Islet precursor cell (in vitro differentiated cells): ENCODE measurements at places on chromosomes 13 and 19.

DNA sequence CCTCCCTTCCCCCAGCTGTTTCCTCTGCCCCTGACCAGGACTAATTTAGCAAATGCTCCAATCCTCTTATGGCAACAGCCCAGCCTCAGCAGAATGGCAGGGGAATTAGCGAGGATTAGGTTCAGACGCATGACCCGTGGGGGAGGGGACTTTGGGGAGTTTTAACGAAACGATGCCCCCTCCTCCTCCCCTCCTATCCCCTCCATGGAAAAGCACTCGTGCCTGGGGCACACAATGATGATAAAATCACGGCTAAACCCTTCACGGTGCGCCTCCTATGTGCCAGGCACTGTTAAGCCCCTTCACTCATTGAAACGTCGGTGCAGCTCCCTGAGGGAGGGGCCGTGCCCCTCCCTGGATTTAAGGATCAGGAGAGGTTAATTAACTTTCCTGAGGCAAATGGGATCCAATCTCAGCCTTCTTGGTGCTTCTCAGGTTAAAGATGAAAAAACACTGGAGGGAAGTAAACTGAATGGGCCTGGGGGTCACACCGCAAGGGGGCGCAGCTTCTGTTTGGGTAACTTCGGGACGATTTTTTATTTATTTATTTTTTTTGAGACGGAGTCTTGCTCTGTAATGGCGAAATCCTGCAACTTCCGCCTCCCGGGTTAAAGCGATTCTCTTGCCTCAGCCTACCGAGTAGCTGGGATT lies 10.1 kb upstream of the TPRX2 start:
- DNase-seq = peak; percentile 67

- no peak for DNase-seq
Observed at GRCh38 chr13:44506719-44507118, 69.4 kb downstream of the TSC22D1 start.

DNA sequence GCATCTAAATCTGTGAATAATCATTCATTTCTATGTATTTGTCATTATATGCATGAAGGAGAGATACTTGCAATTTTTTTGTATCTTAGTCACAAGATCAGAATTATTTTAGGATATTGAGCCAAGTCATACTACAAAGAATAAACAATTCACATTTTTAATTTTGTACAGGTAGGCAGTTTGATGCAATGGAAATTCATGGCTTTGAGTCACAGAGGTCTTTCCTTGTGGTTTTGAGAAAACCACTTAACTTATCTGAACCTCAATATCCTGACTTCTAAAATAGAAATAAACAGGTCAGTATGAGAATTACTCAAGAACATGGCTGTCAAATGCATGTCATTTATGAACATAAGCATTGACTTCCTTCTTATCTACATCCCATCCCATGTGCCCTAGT lies 221.4 kb upstream of the SLC10A2 start:
- no peak for DNase-seq

DNA sequence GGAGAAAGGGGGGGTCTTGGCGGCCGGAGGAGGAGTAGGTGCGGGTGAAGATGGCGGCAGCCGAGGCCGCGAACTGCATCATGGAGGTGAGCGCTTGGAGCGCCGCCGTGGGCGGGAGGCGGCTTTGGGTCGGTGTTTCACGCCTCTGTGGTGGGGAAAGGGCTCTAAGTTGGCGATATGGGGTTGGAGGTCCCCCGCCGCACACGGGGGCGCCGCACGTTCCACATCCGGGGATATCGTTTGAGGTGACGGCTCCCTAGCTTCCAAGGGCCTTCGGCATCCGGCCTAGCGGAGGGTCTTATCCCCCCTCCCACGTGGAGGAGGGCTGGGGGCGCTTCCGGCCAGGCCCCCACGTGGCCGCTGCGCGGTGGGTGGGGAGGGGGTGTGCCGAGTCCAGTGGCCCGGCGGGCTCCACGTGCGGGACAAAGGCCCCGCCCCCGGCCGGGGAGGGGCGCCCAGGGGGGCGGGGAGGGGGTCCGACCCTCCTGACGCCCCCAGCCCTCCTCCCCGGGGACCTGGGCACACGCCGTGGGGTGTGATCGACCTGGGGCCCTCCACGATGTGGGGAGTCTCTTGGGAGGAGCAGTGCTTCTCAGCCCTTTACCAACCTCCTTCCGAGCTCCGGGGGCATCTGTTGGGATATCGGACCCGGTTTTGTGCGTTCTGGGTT lies at the start of gene PRMT1:
Gene PRMT1 (plus strand): TSS at position 41 of the 670 bp plus-strand sequence. CDS start 10 bp downstream, at position 51.
- peak; percentile 73 for DNase-seq

DNA sequence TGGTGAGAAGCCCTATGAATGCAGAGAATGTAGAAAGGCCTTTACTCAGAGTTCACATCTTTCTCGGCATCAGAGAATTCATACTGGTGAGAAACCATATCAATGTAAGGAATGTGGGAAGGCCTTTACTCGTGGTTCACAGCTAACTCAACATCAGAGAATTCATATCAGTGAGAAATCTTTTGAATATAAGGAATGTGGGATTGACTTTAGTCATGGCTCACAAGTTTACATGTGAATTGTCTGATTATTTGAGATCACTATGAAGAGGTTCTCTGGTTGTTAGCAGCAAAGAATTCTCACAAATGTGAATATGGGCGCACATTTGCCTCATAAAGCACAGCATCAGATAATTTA lies 43.7 kb downstream of the ZNF585A start:
- no peak for DNase-seq

DNA sequence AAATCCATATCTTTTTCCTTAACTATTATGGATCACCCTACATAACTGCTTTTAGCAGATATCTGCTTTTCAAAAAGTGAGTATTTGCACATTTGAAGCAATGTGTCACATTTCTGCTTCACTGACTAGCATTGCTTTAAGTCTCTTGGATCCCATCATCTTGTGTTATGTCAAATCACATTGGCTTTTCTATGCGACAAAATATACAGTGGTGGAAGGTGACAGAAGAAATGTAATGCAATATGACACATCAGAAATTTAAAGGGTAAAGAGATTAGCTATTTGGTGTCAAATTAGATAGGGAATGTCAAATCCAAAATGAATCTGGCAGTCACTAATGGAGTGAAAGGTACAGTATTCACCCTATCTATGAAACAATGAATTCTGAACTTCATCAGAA lies 1282.1 kb upstream of the PCDH20 start:
- DNase-seq = no peak

DNA sequence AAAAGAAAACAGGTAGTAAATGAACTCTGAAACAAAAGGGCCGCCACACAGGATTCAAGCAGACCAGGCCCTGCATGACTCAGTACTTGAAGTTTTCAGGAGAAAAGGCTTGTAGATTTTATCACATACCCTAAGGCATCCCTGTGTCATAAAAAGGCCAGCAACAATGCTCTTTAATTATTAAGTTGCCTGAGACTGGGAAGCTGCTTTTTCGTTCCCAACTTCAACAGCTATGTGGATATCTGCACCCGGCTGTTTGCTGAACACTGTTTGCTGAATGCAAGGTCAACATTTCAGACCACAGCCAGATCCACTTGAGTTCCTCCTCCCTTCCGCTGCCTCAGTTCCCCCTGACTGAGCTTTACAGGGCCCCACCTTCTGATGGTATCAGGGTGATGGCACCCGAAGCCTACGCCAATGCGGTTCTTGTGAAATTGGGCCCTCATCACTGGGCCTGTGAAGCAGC lies 6.1 kb upstream of the ECH1 start:
- DNase-seq = peak; percentile 94

DNA sequence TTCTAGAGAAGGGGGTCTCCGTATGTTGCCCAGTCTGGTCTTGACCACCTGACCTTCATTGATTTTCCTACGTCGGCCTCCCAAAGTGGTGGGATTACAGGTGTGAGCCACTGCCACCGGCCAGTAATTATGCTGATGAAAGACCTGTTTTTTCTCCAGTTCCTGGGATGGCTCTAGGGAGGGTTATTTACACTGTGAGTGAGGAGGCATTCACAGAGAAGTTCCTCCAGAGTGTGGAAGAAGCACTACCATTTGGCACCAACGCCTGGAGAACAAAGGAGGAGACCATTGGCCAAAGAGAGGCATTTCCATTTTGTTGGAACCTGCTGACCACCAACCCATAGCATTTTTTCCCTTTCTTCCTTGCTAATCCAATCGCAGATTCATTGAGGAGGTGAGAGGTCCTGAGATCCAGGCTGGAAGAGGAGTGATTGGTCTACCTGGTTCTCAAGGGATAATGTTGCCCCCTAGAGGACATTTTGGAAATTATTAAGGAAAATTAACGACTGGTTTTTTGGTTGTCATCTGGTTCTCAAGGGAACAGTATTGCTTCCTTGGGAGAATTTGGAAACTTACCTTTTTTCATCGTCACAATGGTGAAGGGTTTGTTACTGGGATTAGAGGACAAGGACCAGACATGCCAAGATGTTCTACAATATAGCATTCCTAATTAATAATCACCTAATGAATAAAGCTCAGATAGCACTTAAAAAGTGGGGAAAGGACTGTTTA lies 5.5 kb upstream of the SAE1 start:
- DNase-seq = peak; percentile 72

DNA sequence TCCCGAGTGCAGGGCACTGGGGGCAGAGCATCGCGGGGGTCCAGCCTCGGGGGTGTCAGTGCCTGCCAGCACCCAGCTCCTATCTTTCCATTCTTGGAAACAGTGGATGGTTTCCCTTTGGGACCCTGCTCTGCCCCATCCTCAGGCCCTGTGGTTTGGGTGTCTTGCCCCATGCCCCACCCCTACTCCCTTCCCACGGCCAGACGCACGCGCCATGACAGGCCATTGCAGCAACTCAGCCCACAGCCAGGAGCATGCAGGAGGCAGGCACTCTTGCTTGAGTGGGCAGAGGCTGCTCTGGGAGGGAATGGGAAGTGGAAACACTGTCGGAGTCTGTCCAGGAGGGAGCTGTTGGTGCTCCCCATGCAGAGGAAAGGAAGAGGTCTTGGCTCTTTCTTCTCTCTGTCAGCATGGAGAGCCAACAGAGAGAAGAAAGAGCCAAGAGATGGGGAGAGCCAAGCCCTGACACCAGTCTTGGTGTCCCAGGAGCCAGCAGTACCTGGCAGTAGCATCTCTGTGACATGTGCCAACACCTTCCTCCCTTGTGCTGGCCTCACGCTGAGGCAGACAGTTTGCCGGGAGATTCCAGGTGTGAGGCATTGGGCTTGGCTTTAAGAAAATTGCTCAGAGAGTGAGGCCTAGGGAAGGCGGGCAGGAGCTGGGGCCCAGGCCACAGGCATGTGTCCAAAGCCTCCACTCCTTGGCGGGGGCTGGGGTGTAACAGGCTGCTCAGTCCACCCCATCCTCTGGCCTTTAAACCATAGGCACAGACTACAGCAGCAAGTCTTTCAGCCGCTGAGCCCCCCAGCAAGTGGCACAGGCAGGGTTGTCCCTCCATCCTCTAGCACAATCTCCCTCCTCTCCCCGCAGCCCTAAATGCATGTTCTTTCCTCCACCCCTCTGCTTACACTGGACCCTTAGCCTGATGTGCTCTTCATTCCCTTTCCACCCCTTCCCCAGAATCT lies 86.7 kb upstream of the UQCRFS1 start:
- no peak for DNase-seq

GRCh38 chr19:4083677-4084546 lies 17.2 kb upstream of the ZBTB7A start:
- DNase-seq = peak; percentile 80

GRCh38 chr19:21314676-21315075 lies 14.5 kb downstream of the ZNF708 start:
- peak; percentile 51 for DNase-seq

DNA sequence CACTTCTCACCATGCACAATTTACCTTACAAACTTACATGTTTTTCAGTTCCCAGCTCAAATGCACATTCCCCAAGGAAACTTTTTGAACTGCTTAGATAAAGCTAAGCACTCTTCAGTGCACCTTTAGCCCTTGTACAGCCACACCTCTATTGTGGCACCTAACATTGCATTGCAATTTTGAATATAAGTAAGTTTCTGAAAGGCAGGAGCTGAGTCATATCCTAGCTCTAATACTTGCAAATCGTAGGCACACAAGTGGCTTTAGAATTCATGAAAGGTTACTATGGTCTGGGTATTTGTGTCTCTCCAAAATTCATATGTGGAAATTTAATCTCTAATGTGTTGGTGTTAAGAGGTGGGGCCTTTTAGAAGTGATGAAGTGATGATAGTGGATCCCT lies 4.9 kb upstream of the ESD start:
- no peak for DNase-seq

DNA sequence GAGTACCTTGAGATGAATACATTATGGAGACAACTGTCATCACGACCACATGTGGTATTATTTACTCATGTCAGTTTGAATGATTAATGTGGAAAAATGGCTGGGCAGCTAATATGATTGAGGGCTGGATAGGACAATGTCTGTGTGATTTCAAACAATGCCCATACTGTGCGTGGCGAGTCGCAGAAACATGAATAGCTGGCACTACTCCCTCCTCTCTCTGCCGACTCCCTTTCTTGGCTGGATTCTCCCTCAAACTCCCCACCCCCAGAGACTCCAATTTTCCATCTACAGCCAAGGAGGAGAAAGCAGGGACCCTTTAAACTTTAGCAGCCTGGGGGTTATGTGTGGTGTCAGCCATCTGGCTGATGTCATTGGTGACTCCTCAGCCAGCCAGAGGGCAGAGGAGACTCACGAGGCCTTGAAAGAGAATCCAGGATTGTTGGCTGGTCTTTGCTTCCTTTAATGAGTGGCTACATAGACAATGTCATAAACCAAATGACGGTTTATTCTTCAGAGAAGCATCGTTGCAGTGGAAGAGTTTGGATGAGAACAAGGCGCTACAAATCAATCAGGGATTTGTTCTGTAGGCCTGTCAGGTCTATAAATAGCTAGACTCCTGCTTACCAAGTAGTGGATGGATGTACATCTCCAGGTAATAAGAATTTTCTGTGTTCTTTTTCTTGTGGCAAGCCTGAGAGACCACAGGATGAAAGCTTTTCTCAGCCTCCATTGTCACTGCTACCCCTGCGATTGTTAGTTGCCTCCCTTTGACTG lies 165.6 kb downstream of the DLEU7 start:
- no peak for DNase-seq

- DNase-seq = no peak
Observed at GRCh38 chr13:30652746-30653386, 35.1 kb downstream of the USPL1 start.

DNA sequence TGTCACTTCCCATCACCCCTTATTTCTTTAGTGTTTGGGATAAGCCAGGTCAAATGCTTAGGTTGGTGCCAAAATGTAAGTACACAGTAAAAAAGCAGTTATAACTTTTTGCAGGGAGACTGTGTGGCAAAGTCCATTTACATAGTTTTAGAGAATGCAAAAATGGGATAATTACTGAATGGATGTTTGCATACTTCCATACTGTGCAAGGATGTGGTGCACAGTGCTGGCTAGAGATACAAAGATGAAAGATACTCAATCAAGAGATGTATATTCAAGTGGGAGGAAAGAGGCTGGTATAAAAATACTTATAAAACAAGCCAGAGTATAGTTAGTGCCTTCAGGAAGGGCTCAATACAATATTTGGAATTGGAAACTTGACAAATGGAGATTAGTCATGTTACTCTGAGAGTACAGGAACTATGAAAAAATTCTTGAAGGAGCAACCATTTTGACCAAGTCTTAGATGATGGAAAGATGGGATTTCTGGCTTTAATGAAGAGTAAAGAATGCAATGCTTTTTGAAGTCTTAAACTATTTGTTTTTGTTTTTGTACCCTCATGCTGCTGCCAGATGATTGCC lies 8.0 kb downstream of the PDS5B start:
- no peak for DNase-seq

- no peak for DNase-seq
Observed at GRCh38 chr13:45472171-45472705, 7.5 kb downstream of the COG3 start.
